ENCODE measurements at places on chromosomes 2 and 18. TPM values are rescaled to one million over a fixed set of nuclear protein-coding genes. Genes with fewer than 3 reads are reported as not detected.

Gene UGT1A10
- total RNA-seq: not detected

Gene CRYGC
- not detected for total RNA-seq

Gene TFCP2L1
- not detected for total RNA-seq

Gene EVX2
- total RNA-seq: not detected

Gene ANKRD30BL
- total RNA-seq: not detected

Gene ECEL1
- total RNA-seq: 0.20 TPM

Gene G6PC2
- not detected for total RNA-seq

Gene HOXD10
- not detected for total RNA-seq

Gene LIPG
- total RNA-seq: 1.3 TPM

DNA sequence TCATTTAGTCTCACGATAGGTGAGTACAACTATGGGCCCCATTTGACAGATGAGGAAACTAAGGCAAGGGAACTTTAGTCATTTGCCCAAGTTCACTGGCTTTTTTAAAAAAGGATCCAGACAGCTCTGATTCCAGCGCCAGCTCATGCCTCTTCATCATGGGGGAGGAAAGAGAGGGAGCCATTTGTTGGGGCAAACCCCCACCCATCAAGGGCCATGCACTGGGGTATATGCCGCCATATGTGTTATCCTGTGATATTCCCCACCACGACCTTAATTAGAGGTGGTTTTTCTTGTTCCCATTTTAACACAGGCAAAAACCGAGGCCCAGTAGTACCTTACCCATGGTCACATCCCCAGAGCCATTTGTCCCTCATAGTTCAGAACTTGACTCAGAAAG, 649 bp upstream of the GPBAR1 start:
- peaks cover 81% of the 10 kb centered on the region for H3K4me1 ChIP-seq
- peak overlapping the region; percentile 90 for H3K27ac ChIP-seq
- H3K27me3 ChIP-seq: no peaks in the 10 kb centered on the region
- H3K36me3 ChIP-seq: no peaks in the 10 kb centered on the region

GRCh38 chr18:76456018-76456750, 38.9 kb downstream of the ZNF516 start:
- H3K27me3 ChIP-seq: no peaks in the 10 kb centered on the region
- H3K4me1 ChIP-seq: peaks cover 41% of the 10 kb centered on the region
- H3K27ac ChIP-seq: no peak overlapping the region
- DNase-seq: no peak
- H3K4me3 ChIP-seq: no peak overlapping the region

- no peaks in the 10 kb centered on the region for H3K27me3 ChIP-seq
- peaks cover 15% of the 10 kb centered on the region for H3K4me1 ChIP-seq
- no peak overlapping the region for H3K27ac ChIP-seq
- no peaks in the 10 kb centered on the region for H3K36me3 ChIP-seq
- no peak overlapping the region for H3K4me3 ChIP-seq
Observed at GRCh38 chr2:37631292-37631691, 40.1 kb downstream of the CDC42EP3 start.

- H3K27ac ChIP-seq: no peak overlapping the region
- DNase-seq: no peak
- no peak overlapping the region for H3K4me3 ChIP-seq
- no peaks in the 10 kb centered on the region for H3K36me3 ChIP-seq
- no peaks in the 10 kb centered on the region for H3K4me1 ChIP-seq
- H3K27me3 ChIP-seq: no peaks in the 10 kb centered on the region
Observed at GRCh38 chr2:207722773-207723424, 11.5 kb downstream of the CCNYL1 start.

DNA sequence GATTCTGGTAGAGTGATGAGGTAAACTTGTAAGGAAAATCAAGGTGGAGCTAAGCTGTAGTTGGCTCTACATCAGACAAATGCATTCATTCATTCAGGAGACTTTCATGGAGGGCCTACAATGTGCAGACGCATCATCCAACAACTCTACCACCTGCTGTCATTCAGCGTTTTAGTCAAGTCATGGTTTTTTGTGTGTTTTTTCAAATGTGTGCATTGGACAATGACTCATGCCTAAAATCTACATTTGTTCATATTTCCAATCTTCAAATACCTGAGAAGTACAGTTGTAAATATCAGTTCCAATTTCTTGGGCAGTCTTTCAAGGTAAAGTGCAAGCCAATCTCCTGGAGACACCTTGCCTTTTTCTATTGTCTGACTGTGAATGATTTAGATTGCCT, 108.0 kb upstream of the LGALSL start:
- DNase-seq: no peak
- H3K4me3 ChIP-seq: no peak overlapping the region
- no peaks in the 10 kb centered on the region for H3K27me3 ChIP-seq
- no peak overlapping the region for H3K27ac ChIP-seq

- no peaks in the 10 kb centered on the region for H3K27me3 ChIP-seq
- no peaks in the 10 kb centered on the region for H3K36me3 ChIP-seq
- no peaks in the 10 kb centered on the region for H3K4me1 ChIP-seq
- DNase-seq: no peak
- no peak overlapping the region for H3K27ac ChIP-seq
Observed at GRCh38 chr2:70566906-70567305, 13.3 kb upstream of the TGFA start.

- DNase-seq: no peak
- no peak overlapping the region for H3K4me3 ChIP-seq
- no peaks in the 10 kb centered on the region for H3K4me1 ChIP-seq
- no peaks in the 10 kb centered on the region for H3K27me3 ChIP-seq
- peaks cover 5% of the 10 kb centered on the region for H3K36me3 ChIP-seq
- no peak overlapping the region for H3K27ac ChIP-seq
Observed at GRCh38 chr18:70116949-70117348, 88.5 kb downstream of the RTTN start.

GRCh38 chr2:102059151-102059550, 67.4 kb downstream of the IL1R2 start:
- H3K36me3 ChIP-seq: no peaks in the 10 kb centered on the region
- H3K27me3 ChIP-seq: peaks cover 4% of the 10 kb centered on the region
- DNase-seq: no peak
- H3K4me1 ChIP-seq: no peaks in the 10 kb centered on the region
- H3K27ac ChIP-seq: no peak overlapping the region

DNA sequence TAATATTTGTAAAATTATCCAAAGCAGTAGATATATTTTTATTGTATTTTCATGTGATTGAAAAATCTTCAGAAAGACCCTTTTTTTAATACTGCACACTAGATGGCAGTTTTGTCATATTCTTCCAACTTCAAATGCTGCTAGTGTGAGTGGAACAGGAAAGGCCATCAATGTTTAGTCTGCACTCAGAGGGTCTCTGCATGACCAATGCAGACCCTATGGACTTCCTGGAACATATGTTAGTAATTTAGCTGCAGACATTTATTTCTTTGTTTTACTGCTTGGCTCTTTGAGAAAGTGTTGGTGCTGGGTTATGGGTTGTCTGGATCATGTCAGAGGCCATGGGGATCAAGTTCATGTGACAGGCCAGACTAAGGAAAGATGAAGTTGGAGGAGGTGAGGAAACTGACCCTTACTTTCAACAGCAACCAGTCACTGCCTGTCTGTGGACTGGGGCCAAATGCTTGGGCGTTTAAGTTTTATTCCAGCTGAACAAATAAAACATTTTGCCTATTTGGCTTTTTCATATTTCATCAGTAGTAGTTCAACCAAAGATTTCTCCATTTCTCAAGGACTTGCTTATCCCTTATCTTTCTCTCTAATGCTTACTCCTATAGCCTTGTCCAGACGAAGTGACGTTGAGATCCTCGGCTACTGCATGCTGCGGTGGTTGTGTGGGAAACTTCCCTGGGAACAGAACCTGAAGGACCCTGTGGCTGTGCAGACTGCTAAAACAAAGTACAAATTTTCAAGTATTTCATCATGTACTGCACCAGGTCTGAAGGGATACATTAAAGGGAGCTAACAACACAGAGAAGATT, 84.8 kb downstream of the VRK2 start:
- no peaks in the 10 kb centered on the region for H3K27me3 ChIP-seq
- peak; percentile 40 for DNase-seq
- H3K27ac ChIP-seq: no peak overlapping the region
- H3K4me3 ChIP-seq: no peak overlapping the region

GRCh38 chr2:74583504-74583903, 29.0 kb downstream of the DOK1 start:
- no peak overlapping the region for H3K4me3 ChIP-seq
- no peaks in the 10 kb centered on the region for H3K36me3 ChIP-seq
- no peaks in the 10 kb centered on the region for H3K4me1 ChIP-seq

DNA sequence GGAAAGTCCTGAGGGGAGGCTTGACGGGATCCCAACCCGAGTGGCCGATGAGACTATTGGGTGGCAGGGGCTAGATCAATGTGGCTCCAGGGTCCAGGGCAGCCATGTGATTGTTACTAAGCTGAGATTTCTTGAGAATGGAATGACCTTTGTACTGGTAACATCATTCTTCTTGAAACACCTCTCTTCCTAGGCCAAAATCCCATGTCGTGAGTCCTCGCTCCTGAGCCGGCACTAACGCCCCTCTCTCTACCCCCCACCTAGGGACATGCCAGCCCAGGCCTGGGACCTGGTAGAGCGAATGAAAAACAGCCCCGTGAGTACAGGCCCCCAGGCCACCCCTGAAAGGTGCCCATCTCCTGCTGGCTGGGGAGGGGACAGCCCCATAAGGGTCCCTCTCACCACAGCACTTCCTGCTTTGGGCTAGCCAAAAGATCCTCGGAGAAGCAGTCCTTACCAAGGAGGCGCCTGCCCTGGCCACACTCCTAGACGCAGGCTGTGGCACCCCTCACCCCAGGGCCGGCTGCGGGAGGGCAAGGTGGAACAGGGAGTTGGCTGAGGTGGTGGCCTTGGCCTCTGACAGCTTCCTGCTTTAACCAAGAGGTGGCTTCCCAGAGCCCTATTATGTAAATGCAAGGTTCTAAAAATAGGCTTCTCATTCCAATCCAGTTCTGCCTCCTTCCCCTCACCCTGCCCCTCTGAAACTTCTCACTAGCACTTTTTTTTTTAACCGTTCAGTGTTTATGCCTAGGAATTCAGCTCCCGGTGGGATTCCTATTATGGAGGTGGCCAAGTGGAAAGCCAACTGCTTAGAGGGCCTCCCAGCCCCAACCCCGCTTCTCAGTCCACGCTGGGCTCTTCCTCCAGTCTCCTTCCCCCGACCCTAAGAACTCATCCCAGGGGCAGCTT, 126.6 kb upstream of the PPP1CB start:
- H3K4me3 ChIP-seq: no peak overlapping the region
- H3K4me1 ChIP-seq: peaks cover 66% of the 10 kb centered on the region
- peak; percentile 75 for DNase-seq
- H3K27me3 ChIP-seq: no peaks in the 10 kb centered on the region

DNA sequence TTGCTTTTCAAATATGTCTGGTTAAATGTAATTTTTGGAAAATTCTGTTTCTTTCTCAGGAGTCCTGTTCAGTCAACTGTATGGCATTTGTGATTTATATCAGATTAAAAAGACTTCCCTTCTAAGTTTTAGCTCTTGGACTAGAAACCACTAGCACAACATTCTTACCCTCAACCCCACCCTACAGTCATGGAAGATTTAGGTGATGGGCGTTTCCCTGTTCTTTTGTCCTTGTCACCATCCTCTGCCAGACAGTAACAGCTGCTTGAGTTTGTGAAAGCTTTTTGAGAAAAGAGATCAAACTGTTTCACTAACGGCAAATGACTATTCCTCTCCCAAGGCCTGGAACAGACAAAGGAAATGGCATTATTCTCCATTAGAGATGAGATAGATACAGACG, 31.8 kb downstream of the SERPINB5 start:
- H3K27ac ChIP-seq: no peak overlapping the region
- H3K27me3 ChIP-seq: peaks cover 2% of the 10 kb centered on the region
- no peak overlapping the region for H3K4me3 ChIP-seq
- H3K4me1 ChIP-seq: no peaks in the 10 kb centered on the region
- DNase-seq: no peak
- H3K36me3 ChIP-seq: no peaks in the 10 kb centered on the region

DNA sequence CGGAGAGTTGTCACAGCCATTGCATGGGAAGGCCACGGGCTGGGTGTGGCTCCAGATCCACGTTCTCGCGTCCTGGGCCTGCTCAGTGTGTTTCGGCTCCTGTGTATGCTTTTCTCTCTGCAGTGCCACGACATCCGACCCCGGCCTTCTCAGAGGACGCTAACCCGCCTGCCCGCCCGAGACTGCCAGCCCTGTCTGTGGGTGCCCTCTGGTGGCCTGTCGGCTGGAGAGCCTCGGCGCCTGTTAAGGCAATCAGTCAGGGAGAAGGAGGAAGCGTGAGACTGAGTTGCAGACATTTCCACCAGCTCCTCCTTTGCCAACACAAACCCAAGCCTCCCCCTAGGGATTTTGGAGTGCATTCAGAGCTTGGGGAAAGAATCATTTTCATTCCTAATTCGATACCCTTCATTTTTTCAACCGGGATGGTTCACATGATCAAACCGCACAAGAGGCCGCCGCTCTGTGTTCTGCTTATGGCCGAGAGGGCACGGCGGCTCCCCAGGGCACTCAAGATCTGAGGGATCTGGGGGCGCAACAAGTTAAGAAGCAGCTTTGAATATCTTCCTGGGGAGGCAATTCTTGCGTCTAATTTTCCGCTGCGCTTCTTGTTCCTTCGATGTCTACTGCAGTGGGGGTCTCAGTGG, 37.5 kb upstream of the ZBTB7C start:
- peak; percentile 86 for DNase-seq
- H3K27ac ChIP-seq: no peak overlapping the region
- no peaks in the 10 kb centered on the region for H3K36me3 ChIP-seq
- H3K4me3 ChIP-seq: no peak overlapping the region
- peaks cover 21% of the 10 kb centered on the region for H3K4me1 ChIP-seq
- no peaks in the 10 kb centered on the region for H3K27me3 ChIP-seq

GRCh38 chr2:239257511-239257937, 143.3 kb downstream of the HDAC4 start:
- no peaks in the 10 kb centered on the region for H3K27me3 ChIP-seq
- no peak for DNase-seq
- H3K4me1 ChIP-seq: peaks cover 98% of the 10 kb centered on the region
- no peak overlapping the region for H3K4me3 ChIP-seq

GRCh38 chr18:73258375-73259087, 390.7 kb upstream of the NETO1 start:
- no peaks in the 10 kb centered on the region for H3K4me1 ChIP-seq
- no peak for DNase-seq
- no peak overlapping the region for H3K27ac ChIP-seq
- no peaks in the 10 kb centered on the region for H3K27me3 ChIP-seq

DNA sequence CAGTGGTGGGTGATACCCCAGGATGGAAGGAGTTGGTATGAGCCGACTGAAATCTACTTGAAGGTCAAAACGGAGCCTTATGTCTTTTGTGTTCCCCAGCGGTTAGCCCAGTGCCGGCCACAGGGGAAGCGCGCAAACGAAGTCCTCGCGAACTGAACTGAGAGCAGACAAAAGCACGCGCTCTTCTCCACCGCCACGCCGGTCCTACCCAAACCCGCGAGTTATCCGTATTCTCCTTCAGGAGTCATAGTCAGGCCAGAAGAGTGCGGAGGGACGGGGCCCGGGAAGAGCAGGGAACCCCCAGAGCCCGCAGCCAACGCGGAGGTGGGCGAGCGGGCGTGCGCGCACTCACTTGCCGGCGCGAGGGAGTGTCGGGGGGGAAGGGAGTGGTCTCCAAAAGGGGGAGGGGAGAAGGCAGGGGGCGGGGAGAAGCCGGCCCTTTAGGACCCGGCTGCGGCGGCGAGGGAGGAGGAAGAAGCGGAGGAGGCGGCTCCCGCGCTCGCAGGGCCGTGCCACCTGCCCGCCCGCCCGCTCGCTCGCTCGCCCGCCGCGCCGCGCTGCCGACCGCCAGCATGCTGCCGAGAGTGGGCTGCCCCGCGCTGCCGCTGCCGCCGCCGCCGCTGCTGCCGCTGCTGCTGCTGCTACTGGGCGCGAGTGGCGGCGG, at the start of gene IGFBP2:
TSS of gene IGFBP2 (plus strand) at position 469 of the 664 bp plus-strand sequence. CDS start at position 573, 104 bp downstream.
- peak within 1 kb of the TSS; percentile 22 for H3K27ac ChIP-seq
- no peaks in the 10 kb centered on the region for H3K27me3 ChIP-seq
- peaks cover 22% of the 10 kb centered on the region for H3K4me1 ChIP-seq

Data from heart left ventricle (tissue), 16 donors.